ENCODE measurements at places on chromosomes 6 and 20.

GRCh38 chr6:157715728-157716164 lies 107.3 kb upstream of the SNX9 start:
- DNase-seq, result no peak

GRCh38 chr6:28335040-28335563 lies 846 bp downstream of the ZSCAN31 start:
- no peak for DNase-seq

GRCh38 chr20:53668992-53669391 lies 75.4 kb upstream of the ZNF217 start:
- no peak for DNase-seq

DNA sequence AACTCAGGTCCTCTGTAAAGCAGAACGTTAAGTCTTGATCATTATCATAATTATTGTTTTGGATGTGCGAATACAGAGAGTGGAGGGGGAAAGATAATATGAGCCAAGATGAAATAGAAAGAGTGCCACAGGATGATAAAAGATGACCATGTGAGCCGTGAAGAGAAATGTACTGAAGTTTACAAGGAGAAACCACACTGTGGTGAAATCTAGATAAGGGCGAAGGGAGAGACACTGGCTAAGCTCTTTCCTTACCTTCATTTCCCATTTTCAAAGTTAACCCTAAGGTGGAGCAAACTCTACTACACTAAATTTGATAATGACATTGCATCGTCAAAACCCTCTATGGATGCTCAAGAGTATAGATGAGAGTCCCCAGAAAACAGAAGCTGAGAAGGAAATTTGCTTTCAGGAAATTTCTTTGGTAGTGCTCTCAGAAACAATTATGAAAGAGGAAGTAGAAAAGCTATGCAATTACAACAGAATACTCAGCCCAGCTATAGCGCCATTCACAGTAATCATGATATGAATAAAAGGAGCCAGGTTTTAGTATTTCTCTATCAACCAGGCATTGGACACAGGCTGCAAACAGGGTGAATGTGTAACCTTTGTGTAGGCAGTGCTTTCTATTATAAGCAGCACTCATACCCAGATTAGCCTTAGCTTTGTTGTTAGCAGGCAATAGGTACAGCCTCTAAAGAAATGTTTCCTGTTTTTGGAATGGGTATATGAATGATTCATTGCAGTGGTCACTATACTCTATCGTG lies 1080.7 kb downstream of the GRIK2 start:
- DNase-seq, result no peak

DNA sequence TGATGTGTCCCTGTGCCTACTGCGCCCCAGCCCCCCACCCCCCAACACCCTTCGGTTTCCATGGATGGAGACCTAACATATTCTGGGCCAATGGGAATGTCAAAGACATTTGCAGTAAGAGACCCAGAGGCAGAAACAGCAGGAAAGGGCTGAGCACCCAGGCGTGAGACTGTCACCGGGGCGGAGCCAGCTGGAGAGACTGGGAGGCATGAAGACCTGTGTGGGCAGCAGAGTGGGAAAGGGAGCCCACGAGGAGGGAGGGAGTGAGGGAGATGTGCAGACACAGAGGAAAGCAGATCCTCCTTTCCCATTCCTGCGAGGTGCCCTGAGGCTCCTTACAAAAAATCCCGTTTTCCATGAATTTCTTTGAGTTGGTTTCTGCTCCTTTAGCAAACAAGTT lies 150.2 kb downstream of the FOXC1 start:
- no peak for DNase-seq

DNA sequence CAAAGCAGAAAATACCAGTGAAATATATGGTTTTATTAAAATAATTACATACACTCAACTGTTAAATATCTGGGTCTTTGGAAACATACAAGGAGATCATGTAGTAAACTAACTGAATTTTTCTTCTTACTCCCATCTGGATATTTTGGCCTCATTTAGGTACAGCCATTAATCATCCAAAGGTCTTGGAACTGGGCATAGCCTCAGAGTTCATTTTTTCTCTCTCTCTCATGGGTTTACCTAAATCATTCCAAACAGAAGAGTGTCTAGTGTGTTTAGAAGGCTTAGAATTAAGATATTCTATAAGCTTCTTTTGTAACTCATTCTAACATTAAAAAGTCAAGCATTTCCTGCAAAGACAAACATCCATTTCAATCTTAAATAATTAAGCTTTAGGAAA lies 79.4 kb downstream of the HMGCLL1 start:
- DNase-seq, result no peak

GRCh38 chr6:124356276-124356810 lies 552.7 kb downstream of the NKAIN2 start:
- DNase-seq, result no peak

DNA sequence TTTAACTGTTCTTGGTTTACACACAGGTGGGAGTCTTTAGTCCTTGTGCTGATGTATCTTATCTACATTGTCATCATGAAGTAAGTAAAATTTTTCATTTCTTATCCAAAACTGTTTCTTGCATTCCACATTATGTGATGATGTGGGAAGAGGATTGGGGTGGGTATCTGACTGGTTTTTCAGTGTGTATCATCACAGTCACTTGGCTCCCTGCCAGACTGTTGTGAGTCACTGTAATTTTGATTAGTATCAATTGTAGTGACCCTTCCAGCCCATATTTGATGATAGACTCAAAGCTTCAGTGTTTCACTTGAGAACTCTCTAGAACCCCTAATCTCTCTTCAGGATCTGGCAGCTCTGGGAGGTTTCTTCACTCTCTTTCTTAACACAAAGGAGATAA lies 84.5 kb upstream of the RIN2 start:
- DNase-seq, result no peak

- no peak for DNase-seq
Observed at GRCh38 chr6:13655700-13656099, 40.6 kb downstream of the NOL7 start.

DNA sequence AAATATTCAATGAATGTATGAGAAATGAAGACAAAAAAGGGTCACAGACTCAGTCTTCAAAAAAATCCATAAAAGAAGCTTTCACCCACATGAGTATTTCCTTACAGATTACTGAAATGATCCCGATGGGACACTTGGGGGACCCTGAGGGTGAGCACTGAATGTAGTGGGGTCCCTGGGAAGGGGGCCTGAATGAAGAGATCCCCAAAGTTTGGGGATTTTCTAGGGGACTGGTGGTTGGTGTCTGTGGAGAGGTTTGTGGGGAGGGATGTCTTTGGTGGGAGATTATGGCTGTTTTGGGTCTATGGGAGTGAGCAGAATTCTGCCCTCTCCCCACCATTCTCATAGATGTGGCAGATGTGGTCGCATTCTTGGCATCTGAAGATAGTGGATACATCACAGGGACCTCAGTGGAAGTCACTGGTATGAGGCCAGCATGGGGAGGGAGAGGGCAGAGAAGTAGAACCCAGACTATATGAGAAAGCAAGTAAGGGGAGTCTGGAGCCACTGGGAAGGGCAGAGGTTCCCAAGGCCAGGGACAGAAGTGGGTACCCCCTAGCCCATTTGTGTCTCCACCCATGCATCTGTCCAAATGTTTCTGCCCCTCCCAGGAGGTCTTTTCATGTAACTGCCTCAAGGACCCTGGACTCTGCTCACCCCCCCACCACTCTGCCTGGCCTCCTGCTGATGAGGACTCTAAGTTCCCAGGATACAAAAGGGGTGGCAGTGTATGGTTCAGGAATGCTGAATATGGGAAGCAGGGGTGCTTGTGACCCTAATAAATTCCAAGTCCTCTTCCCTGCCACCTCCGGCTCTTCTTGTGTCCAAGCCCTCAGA lies 1.8 kb downstream of the HSD17B8 start:
- no peak for DNase-seq

GRCh38 chr6:24205020-24205492 lies 79.0 kb downstream of the NRSN1 start:
- no peak for DNase-seq

- no peak for DNase-seq
Observed at GRCh38 chr20:59994697-59995122, 36.5 kb downstream of the CDH26 start.

DNA sequence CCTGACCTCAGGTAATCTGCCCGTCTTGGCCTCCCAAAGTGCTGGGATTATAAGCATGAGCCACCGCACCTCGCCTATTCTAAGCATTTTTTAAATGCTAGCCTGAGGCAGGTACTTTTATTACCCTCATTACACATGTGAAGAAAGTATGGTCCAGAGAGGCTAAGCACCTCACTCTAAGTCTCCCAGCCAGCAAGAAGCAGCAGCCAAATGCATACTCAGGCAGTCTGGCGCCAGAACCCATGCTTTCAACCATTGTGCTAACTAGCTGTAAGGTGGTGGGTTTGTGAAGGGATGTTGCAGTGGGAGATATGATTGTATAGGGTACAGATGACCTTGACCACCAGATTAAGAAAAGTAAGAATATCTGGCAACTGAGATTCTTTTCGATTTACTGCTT lies 26.1 kb upstream of the RIPOR2 start:
- DNase-seq, result no peak

DNA sequence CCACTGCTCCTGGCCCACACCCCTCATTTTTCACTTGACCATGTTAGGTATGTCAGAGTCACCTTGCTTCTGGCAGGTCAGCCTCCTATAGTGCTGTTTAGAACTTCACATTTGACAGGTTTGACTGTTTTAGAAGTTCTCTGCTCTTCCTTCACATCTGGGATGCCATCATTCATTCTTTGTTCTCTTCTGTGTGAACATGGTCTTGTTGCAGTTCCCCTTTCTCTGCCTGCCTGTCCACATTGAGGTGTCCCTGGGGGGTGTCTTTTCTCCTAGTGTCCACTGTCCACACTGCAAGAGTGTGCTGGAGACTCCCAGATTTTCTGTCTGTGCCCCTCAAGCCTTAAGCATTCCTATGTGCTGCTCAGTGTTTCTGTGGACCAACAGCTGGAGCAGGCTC lies 89.5 kb downstream of the JARID2 start:
- no peak for DNase-seq

DNA sequence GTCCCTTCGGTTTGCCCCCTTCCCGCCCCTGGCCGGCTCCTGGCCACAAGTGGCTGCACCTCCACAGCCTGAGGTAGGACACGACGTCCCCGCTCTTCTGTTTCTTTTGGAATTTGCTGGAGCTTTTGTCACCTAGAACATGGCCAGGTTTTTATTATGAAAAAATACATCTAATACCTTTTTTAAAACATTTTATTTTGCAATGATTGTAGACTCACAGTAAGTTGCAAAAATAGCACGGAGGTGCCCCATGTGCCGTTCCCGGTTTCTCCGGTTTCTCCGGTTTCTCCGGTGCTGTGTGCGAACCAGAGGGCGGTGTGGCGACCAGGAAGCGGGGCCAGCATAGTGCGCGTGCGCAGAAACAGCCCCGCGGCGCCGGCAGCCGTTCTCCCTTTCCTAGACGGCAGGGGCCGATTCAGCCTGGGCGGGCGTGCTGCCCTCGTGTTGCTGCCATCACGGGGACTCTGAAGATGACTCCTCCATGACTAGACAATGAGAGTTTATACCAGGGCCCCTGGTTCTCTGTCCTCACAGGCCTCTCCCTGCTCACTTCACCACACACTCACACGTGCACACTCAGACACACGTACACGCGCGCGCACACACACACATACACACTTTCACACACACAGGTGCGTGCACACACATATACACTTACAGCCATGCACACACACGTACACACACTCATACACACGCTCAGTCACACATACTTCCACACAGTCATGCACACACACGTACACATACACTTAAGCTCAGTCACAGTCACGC lies 102.1 kb downstream of the TMEM242 start:
- peak; percentile 83 for DNase-seq

DNA sequence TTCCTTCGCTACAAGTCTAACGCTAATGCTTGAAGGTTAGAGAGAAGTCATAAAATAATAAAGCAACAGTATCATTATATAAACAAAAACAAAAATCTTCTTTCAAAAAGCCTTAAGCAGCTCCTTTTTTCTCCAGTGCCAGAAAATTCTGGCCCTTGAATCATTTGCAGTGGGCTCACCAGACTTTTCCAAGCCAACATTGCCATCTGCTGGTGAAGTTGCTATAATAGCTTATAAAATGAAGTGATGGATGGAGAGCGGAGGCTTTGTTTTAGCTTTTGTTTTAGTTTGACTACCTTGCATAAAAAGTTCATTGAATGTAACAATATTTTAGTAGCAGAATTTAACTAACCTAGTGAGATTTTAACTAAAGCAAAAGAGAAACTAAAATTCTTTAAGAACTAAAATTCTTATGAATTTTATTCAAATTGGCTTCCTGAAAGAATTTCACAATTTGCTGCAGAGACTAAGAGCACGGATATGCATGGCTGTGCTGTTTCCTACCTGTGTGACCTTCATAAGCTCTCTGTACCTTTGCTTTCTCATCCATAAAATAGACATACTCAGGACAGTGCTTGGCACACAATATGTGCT lies 44.8 kb upstream of the SLC2A12 start:
- DNase-seq, result peak; percentile 45

- peak; percentile 21 for DNase-seq
Observed at GRCh38 chr20:59598625-59599310, 5.6 kb upstream of the PHACTR3 start.

- DNase-seq, result peak; percentile 10
Observed at GRCh38 chr6:87197547-87197946, 42.2 kb downstream of the ZNF292 start.

GRCh38 chr6:120960761-120961160 lies 373.5 kb downstream of the TBC1D32 start:
- no peak for DNase-seq

Data from activated T-cell treated with anti-CD3 and anti-CD28 coated beads for 48 hours (primary cell).